Activated CD4-positive, alpha-beta T cell treated with anti-CD3 and anti-CD28 coated beads for 4 hours (primary cell): ENCODE measurements at places on chromosomes 7 and 10.

GRCh38 chr7:81234896-81235295 lies 316.0 kb upstream of the SEMA3C start:
- no peak for DNase-seq

GRCh38 chr7:152899548-152900109 lies 140.1 kb downstream of the ACTR3B start:
- no peak for DNase-seq

GRCh38 chr10:47077941-47078340 lies 166.7 kb downstream of the PTPN20 start:
- no peak for DNase-seq

DNA sequence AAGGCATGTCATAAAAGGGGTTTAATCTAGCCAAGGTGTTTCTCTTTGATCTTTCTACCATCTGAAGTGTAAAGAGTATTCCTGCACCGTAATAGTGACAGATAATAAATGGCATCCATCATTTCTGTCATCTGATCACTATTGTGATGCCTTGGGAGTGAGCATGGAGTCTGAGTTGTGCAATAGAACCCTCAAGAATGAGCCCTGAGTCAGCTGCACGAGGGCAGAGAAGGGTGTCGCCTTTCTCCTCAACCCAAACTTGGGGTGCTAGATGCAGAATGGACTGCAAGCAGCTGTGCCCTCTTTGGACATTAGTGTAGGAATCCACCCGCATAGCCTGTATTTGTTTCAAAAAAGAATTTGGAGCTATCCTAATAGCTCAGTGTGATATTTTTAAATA lies 115.2 kb downstream of the ZNF37A start:
- no peak for DNase-seq

DNA sequence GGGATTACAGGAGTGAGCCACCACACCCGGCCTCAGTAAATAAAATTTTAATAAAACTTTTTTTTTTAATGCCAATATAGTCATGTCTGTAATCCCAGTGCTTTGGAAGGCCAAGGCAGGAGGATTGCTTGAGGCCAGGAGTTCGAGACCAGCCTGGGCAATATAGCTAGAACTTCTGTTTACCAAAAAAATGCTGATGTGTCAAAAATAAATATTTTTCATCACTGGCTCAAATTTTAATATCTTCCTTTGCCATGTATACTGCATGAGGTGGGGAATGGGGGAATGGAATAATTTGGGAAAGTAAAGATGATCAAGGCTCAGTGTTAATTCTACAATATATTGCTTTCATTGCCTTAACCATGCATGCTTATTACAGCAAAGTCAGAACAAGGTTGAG lies 10.7 kb upstream of the RHBDD2 start:
- DNase-seq = no peak

DNA sequence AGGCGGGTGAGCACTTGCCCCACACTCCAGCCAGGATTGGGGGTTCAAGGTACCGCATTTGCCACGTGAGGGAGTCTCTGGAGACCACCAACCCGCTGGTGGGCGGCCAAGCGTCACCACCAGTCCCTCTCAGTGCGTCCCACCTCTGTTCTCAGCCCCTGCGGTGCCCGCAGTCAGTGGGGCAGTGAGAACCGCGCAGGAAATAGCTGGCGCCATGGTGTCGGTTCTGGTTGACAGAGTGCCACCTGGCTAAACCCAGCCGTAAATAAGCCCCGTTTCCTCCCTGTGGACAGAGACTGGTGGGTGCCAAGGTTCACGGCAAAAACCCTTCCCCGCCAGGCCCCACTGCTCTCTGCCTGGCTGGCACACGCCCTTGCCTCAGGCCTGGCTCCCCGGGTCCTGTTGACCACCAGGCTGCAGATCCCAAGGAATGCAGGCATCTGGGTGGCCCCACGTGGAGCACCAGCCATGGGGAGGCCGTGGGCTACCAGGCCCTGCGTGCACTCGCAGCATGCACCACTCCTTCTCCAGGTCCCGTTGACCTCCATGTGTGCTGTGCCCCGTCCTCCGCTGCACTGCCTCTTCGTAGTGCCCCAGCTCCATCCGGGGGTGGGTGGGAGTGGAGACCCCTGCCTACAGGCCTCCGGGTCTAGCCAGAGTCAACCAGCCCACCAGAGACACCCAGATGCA lies 140.0 kb downstream of the LHPP start:
- DNase-seq = no peak

DNA sequence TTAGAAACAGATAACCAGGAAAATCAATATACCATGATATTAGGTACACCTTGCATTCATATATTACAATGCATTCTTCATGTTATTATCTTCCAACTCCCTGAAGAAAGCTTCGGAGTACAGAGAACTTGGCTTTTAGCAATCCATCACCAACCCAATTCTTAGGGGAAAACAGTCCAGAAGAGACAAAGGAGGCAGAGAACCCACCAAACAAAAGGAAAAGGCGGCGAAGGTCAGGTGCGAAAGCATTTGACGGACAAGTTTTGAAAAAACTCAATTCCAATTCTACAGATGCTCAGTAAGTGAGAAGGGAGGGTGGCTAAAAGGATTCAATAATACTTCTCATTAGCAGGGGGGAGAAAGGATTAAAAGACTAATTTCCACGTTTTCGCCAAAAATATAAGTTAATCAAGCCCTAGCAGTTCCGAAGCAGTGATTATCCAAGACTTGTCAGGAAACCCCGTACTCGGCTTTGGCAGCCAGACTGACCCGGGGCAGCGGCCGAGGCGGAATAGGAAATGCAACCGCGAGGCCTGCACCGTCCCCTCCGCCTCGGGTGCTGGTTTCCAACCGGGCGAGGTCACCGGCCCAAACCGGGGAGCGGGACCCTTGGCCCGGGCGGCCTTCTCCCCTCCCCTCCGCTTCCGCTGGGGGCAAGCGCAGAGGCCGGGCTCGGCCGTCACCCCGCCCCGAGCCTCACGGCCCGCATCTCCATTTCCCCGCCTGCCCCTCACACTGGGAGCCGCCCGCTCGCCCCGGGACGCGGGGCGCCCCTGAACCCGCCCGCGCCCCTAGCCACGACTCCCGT lies 747 bp downstream of the GDI2 start:
- DNase-seq = peak; percentile 28

DNA sequence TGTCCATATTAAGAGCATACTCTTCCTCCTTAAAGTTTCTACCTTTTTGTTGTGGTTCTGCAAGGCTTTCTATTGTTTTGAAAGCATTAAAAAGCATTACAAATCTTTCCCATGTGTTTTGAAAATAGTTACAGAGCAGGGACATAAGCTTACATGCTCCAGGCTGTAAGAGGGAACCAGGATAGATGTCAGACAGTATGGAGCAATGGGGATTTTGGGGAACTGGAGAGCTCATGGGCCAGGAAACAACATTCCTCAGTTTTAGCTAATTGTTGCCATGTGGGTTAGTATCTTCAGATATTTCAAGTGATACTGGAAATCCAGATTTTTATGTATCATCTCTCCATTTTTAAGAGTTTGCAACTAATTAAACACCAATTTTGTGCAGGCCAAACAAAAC lies 3.5 kb downstream of the MDFIC start:
- no peak for DNase-seq

- no peak for DNase-seq
These were observed 550 bp upstream of the CREM start for GRCh38 chr10:35126062-35126529.

DNA sequence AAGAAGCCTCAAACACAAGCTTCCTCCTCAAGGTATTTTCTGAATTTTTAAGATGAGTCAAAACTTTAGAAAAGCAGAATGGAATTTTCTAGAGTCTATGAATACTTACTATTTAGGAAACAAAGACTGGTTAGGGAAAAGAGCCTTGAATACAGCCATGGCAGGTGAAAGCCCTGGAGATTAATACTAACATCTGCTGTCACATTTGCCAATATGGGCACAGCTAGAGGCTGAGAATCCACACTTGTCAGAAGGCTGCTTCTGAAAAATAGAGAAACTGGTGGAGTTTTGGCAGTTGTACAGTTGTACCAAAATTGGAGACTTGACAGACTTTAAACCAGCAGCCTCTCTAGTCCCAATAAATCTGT lies 24.3 kb upstream of the CNNM1 start:
- no peak for DNase-seq

DNA sequence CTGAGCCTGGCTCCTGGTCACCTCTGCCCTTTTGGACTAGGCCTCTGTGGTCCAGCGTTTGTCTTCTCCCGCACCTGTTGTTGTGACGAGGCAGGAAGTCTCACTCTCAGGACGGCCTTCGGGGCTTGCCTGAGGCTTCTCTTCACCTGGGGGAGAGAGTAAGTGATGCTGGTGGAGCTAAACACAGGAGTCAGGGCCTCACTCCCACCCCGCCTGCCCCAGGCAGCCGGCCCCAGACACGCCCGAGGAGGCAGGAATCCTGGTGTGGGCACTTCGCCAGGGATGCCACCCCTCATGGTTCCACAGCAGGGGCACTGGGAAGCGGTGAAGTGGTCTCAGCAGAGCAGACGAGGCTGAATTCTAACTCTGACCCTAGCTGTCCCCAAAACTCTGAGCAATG lies 42.4 kb downstream of the IL2RA start:
- no peak for DNase-seq

- DNase-seq = peak; percentile 11
These were observed 1.3 kb downstream of the MBLAC1 start for GRCh38 chr7:100127866-100128636.

DNA sequence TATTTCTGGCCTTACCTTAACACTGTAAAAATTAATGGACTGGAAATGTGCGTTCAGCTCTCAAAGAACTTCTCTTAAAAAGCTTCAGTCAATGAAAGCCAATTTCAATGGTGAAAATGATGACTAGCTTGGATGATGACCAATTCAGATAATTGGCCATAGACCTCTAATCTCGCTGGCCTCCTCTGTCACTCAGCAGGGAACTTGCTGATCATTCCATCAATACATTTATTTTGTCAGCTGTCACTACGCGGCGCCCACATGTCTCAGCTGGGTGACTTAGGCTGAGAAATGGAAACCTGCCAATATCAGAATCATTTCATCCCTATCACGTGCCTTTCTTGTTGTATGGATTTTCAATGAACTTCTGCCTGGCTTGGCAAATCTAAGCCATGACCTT lies 673.0 kb upstream of the AUTS2 start:
- DNase-seq = no peak

GRCh38 chr7:140060788-140061606 lies 1.8 kb downstream of the PARP12 start:
- DNase-seq = no peak

DNA sequence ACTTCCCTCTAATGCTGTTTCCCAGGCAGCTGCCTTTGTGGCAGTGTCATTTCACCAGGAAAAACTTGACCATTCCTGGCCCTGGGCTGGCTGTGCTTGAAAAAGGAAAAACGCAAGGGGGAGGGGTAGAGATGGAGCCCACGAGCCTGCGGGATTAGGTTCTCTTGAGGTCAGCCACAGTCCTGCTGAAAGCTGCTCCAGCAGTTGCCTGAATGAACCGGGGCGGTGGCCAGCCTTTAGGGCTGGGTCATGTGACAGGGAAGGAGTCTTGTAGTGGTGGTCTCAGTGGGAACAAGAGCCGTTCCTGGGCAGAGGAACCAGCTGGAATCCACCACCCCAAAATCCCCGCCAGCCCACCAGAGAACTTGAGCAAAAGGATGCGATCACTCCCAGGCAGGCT lies 51.2 kb upstream of the LRRC4 start:
- DNase-seq = no peak

GRCh38 chr7:35722054-35722849 lies 27.3 kb upstream of the HERPUD2 start:
- DNase-seq = no peak

GRCh38 chr7:13990319-13990983 lies 985 bp upstream of the ETV1 start:
- DNase-seq = no peak

DNA sequence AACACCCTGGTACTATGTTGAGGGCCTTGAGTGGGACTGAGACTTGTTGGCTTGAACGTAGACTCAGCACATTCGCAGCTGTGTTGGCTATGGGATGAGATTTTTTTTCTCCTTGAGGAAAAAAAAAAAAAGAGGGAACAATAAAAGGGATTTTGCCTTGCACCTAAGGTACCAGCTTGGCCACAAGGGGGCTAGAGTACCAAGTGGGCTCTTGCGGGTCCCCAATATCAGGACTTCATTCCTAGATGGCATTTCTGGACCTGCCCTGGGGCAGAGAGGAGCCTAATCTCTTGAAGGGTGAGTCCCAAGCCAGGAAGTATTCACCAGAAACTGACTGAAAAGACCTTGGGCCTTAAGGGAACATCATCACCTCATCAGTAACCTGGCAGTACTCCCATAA lies 1083.6 kb upstream of the PHF14 start:
- no peak for DNase-seq

DNA sequence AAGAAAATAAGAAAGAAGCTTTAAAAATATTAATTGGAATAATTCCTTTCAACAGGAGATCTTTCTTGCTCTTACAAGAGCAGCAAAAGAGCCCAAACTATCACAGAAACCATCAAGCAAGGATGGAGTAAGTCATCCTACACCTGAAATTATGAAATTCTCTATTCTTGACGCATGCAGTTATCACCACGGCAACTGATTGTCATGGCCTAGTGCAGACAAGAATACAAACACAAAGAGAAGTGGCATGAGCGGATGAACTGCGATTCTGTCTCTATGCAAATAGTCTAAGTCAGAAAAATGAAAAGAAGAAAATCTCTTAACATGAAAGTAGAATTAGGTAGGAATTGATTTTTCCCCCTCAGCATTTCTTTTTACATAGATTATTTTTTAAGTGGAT lies 54.8 kb upstream of the SLC35B4 start:
- DNase-seq = no peak

- no peak for DNase-seq
These were observed 533.4 kb downstream of the NEBL start for GRCh38 chr10:20363684-20364083.

- DNase-seq = no peak
These were observed 75.5 kb downstream of the PAPSS2 start for GRCh38 chr10:87734987-87735827.

DNA sequence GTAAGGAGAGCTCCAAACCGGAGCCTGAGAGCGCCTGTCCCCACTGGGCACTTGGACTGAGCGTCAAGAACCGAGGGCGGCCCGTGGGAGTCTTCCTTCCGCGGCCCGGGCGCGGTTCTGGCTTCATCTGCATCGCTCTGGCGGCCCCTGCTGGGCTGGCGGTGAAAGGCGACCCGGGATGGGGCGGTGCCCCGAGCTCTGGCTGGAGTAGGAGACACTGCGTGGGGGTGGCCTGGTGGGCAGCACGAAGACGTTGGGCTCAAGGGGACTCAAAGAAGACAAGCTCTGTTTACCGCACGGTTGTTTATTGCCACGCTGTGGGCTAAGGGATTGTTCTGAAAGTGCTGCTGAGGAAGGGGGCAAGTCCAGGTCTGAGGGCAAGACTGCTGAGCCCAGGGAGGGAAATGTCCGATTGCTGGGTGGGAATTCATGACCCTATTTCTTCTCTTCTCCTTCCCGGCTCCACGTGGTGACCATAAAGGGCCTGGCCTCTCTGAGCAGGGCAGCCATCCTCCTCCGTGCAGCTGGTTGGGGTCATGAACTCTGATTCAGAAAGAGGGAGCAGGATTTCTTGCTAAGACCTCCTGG lies 29.8 kb downstream of the PLAU start:
- DNase-seq = peak; percentile 89

DNA sequence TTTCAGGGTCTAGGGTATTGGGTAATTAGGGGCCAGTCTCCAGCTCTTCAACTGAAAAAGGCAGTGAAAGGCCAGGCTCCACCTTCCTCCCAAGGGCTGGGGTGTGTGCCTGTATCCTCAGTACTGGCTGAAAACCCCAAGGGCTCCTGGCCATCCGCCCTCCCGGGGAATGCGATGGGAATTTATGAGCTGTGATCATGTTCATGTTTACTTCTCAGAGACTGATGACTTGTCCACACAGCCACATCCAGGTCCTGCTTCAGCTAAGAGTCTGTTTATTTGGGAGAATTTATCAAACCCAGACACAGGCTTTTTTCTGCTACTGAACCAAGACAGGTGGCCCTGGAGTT lies 91.7 kb downstream of the CCDC3 start:
- no peak for DNase-seq

GRCh38 chr10:23051278-23051677 lies 44.1 kb upstream of the MSRB2 start:
- no peak for DNase-seq
